Upper lobe of right lung (tissue), 1 donor: ENCODE measurements at places on chromosomes 13 and 19. TPM values are rescaled to one million over a fixed set of nuclear protein-coding genes. Genes with fewer than 3 reads are reported as not detected.

GRCh38 chr19:378706-379105, 30.2 kb downstream of the C2CD4C start:
- H3K27me3 ChIP-seq: peaks cover 8% of the 10 kb centered on the region
- H3K36me3 ChIP-seq: no peaks in the 10 kb centered on the region
- H3K4me3 ChIP-seq: no peak overlapping the region
- no peak overlapping the region for H3K27ac ChIP-seq
- no peaks in the 10 kb centered on the region for H3K4me1 ChIP-seq
- peak; percentile 35 for DNase-seq

GRCh38 chr19:6713773-6714692, 6.4 kb downstream of the C3 start:
- H3K4me1 ChIP-seq: no peaks in the 10 kb centered on the region
- H3K27ac ChIP-seq: no peak overlapping the region
- H3K27me3 ChIP-seq: no peaks in the 10 kb centered on the region
- no peak overlapping the region for H3K4me3 ChIP-seq
- no peak for DNase-seq

DNA sequence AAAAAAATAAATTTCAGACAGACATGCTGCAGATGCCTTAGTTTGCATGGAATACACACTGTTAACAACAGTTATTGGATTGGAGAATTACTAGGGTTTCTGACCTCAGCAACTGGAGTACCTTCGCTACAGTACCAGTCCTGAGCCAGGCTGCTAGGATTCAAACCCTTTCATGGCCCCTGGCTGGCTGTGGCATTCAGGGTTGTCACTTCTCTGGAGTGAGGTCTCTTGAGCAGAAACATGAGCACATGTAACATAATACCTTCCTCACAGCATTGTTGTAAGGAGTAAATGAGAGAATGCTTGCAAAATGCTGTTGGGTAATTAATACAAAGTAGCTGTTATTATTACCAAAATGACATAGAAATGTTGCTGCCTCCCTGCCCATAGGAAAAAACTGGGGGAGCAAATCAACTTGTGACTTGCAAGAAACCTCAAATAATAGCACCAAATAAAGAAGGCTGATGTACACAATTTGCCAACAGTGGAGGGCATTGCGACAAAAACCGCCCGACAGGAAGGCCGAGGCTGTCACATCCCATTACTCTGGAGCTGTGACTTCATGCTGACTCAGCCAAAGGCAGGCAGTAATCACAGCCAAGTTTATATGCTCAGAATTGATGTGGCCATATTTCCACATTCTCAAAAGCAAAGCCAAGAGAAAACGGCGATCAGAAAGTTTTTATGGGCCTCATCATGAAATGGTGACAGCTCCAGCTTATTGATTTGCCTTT, 100.4 kb downstream of the RFC3 start:
- no peaks in the 10 kb centered on the region for H3K36me3 ChIP-seq
- H3K4me1 ChIP-seq: no peaks in the 10 kb centered on the region
- H3K27me3 ChIP-seq: no peaks in the 10 kb centered on the region
- no peak overlapping the region for H3K27ac ChIP-seq
- no peak overlapping the region for H3K4me3 ChIP-seq
- no peak for DNase-seq

GRCh38 chr19:39398297-39398864, 7.2 kb downstream of the MED29 start:
- peak overlapping the region; percentile 92 for H3K27ac ChIP-seq
- H3K36me3 ChIP-seq: peaks cover 26% of the 10 kb centered on the region
- peak overlapping the region; percentile 19 for H3K4me3 ChIP-seq
- DNase-seq: peak; percentile 87

GRCh38 chr13:50073340-50073739, 58.1 kb downstream of the KCNRG start:
- no peaks in the 10 kb centered on the region for H3K27me3 ChIP-seq
- H3K4me1 ChIP-seq: no peaks in the 10 kb centered on the region
- H3K4me3 ChIP-seq: no peak overlapping the region

- H3K4me1 ChIP-seq: peaks cover 16% of the 10 kb centered on the region
- H3K36me3 ChIP-seq: no peaks in the 10 kb centered on the region
- DNase-seq: no peak
- no peaks in the 10 kb centered on the region for H3K27me3 ChIP-seq
- no peak overlapping the region for H3K27ac ChIP-seq
- H3K4me3 ChIP-seq: no peak overlapping the region
These were observed 91.9 kb upstream of the MBNL2 start for GRCh38 chr13:97130190-97130589.

DNA sequence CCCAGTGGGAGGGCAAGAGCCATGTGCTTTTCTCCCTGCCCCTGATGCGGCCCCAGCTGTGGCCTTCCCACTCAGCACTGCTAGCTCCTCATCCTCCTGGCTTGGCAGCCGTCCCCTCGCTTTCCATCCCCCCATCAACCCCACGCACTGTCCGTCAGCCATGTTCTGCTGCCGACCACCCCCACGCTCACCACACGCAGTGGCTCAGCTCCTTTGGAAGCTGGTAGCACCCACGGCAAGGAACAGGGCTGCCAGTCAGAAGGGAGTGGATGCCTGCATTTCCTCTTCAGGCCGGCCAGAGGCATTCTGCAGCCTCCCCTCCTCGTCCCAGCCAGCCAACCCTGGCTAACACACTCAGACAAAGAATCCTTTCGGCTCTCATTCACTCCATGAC, 6.3 kb downstream of the CALM3 start:
- no peak overlapping the region for H3K4me3 ChIP-seq
- H3K27me3 ChIP-seq: no peaks in the 10 kb centered on the region
- H3K27ac ChIP-seq: no peak overlapping the region
- peaks cover 49% of the 10 kb centered on the region for H3K36me3 ChIP-seq
- H3K4me1 ChIP-seq: peaks cover 22% of the 10 kb centered on the region

DNA sequence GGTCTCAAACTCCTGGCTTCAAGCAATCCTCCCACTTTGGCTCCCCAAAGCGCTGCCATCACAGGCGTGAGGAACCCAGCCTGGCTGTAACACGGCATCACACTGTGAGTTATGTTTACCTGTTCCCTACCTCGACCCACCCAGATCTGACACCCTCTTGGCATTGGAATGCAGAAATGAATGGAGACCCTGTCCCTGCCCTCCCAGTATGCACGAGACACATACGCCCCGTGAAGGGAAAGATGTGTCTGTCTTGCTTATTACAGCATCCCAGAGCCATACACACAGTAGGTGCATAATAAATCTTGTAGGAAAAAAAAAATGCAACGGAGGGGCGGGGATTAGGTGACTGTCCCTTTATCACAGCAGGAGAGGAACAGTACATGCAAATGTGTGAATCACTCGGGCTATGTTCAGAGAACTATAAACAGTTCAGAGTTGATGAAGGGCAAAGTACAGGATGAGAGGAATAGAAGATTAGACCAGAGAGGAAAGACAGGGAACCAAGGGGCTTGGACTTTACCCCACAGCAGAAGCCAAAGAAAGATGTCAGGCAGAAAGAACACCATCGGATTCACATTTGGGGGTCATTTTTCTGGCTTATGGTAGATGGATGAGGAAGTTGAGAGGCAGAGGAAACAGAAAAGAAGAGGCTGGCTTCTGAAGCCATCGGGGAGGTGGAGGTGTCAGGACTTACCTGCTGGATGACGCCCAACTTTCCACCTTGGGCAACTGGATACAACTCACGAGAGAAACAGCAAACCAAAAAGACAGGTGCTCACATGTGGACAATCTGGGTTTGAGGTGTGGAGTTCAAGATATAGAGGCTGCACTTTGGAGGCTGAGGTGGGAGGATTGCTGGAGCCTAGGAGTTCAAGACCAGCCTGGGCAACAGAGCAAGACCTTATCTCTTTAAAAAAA, 94.3 kb downstream of the INSR start:
- H3K4me1 ChIP-seq: no peaks in the 10 kb centered on the region
- no peaks in the 10 kb centered on the region for H3K36me3 ChIP-seq
- no peak for DNase-seq
- no peak overlapping the region for H3K27ac ChIP-seq
- H3K27me3 ChIP-seq: no peaks in the 10 kb centered on the region
- no peak overlapping the region for H3K4me3 ChIP-seq

ZNF550 gene
- 6.3 TPM for total RNA-seq

CYSLTR2 gene
- 0.67 TPM for total RNA-seq

COMP gene
- total RNA-seq: 9.7 TPM

CEACAM20 gene
- 0.35 TPM for total RNA-seq

TPTE2 gene
- not detected for total RNA-seq
